EL (cell line): ENCODE measurements at places on chromosomes 4 and X.

- DNase-seq, result peak; percentile 11
Measured at GRCh38 chrX:43349363-43349762, 306.7 kb upstream of the MAOA start.

DNA sequence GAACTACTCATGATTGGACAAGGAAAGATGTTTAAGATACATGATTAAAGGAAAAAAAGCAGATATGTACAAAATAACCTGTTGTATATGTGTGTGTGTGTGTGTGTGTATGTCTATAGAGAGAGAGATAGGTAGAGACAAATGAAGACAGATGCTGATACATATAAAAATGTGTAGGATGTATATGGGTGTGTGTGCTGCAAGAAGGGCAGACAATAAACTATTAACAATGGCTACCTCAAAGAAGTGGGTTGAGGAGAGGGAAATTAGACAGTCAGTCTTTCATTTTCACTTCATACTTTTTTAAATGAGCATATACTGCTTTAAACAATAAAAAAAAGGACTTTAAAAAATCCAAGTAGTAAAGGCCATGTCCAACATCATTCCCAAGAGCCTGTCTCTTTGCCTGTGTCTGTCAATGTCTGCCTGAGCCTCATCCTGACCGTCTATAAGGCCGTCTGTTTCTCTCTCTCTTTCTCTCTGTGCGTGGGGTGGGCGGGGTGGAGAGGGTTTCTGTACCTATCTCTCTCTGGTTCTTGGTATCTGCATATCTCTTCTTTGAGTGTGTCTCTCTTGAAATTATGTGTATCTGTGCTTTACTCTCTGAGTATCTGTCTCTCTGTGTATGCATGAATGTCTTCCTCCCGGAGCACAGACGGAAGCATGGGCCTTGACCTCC is 62.8 kb downstream of the LRBA start:
- DNase-seq, result no peak

- DNase-seq, result no peak
Measured at GRCh38 chr4:7425591-7426468, 8.9 kb downstream of the PSAPL1 start.

DNA sequence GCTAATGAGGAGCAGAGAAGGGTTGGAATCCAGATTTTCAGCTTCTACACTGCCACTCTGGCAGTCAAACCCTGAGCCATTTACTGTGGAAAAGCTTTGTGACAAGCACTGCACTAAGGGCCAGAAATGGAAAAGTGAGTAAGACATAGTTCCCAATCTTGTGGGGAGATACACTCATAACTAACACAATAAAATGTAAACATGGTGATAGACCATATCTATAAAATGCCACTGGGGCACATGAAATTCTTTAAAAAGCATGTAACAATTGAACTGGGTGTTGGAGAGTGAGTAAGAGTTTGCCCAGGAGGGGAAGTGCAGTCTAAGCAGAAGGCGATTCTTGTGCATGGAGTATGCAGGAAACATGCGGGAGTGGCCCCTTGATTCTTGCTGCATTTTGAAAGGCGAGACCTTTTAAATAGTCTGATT is 32.0 kb upstream of the ANXA5 start:
- DNase-seq, result peak; percentile 88

DNA sequence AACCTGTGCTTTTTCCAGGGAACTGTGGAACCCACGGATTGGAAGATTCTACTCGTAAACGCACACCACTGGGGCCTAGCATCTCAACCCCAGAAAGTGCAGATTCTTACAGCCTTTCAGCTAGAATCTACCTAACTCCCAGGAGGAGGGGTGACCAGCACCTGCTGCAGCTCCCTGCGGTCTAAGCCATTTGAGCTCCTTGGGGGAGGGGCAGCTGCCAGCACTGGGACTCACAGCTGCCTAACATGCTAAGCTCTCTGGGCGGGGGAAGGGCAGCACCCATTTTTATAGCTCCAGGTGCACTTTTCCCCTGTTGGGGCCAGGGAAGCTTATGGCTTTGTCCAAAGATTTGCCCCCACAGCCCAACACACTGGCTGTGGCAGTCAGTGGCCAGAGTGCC is 595.7 kb upstream of the EPHA5 start:
- no peak for DNase-seq
